ENCODE measurements at places on chromosomes 12 and 14.

- no peak for DNase-seq
Measured at GRCh38 chr14:102218688-102219087, 79.0 kb downstream of the WDR20 start.

DNA sequence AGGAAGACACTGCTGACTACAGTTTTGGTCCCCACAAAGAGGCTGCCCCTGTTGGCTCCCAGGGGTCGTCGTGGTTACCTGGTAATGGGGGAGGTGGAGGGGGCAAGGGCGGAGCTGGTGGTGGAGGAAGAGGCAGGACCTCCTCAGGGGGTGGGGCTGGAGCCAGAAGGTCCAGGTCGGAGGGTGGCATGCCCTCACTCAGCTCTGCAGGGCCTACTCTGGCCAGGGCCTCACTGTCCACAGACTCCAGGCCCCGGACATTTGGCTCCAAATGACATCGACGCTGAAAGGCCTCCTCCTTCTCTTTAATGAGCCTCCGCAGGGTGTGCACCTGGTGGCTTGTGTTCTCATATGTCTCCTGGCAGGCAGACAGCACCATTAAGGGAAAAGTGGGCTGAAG lies 28.5 kb downstream of the PRPF40B start:
- DNase-seq = no peak

GRCh38 chr12:130674676-130675075 lies 41.4 kb downstream of the RIMBP2 start:
- no peak for DNase-seq

DNA sequence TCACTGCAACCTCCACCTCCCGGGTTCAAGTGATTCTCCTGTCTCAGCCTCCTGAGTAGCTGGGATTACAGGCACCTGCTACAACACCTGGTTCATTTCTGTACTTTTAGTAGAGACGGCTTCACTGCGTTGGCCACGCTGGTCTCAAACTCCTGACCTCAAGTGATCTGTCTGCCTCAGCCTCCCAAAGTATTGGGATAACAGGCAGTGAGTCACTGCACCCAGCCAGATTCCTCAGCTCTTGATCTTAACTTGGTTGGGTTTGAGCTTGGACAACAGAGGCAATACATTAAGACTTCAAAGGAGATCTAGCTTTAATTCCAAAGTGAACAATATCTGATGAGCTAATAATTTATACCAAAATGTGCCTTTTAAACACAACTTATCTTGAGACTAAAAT lies 5.6 kb downstream of the DAZAP2 start:
- no peak for DNase-seq

GRCh38 chr12:4378772-4379171 lies 740 bp downstream of the FGF23 start:
- no peak for DNase-seq

DNA sequence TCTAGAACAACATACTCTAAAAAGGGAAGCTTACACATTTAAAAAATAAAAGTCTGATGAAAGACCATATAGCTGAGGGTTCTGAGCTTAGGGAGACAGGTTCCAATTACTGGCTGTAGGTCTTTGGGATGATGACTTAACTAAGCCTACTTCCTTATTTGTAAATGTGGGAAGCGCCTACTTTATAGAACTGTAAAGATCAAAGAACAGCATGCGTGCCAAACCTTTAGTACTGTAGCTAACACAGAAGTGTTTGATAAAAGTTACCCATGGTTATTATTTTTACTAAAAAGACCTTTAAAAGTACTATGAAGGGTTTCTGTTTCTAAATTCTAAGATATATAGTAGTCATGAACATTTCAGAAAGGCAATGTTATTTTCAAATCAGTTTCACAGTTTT lies 35.7 kb downstream of the STK38L start:
- DNase-seq = no peak

DNA sequence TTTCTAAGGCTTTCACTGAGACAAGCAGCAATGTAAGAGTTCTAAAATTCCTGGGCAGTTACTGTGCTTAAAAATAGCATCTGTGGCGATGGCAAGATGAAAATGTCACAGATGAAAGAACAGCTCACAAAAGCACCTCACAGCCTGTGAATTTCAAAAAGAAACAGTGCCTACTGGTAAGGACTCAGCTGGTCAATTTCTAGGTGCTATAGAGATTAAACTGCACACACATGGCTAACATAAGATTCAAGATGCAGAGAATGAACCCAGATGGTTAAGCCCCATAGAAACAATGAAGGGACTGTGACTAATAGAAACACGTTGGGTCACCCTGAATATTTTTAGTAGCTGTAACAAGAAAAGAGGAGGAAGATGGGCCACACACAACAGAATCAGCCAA lies 12.0 kb upstream of the IL26 start:
- DNase-seq = no peak

- DNase-seq = no peak
Measured at GRCh38 chr12:104863296-104863948, 94.7 kb downstream of the SLC41A2 start.

GRCh38 chr12:12559719-12560296 lies 2.9 kb downstream of the DUSP16 start:
- DNase-seq = no peak

GRCh38 chr12:67239061-67239460 lies 30.1 kb upstream of the CAND1 start:
- DNase-seq = no peak

DNA sequence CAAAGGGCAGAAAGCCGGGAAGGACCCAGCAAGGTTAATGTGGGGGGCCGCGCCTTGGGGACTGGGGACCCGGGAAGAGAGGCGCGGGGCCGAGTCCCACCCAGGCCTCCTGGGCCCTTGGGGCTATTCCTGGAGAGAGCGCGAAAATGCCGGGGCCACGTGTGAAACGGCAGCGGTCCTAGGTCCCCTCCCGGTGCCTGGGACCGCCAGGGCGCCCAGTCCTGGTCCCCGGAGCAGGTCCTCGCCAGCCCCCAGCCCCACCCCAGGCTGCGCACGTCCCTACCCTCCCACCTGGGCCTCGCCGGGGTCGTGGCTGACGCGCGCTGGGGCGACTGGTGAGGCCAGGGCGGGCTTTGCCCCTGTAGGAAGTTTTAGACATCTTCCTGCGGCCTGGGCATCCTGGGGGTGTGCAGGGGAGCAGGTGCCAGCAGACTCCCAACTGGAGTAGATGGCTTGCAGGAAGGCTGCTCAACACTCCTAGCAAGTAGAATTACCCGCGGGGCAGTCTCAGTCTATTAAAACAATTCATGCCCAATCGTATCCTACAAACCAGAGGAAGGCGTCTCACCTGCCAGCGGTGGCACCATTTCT lies 708 bp downstream of the FAR2 start:
- no peak for DNase-seq

- peak; percentile 65 for DNase-seq
Measured at GRCh38 chr14:104137297-104138097, 890 bp upstream of the KIF26A start.

- no peak for DNase-seq
Measured at GRCh38 chr14:67285876-67286452, 44.7 kb downstream of the PALS1 start.

GRCh38 chr12:25734529-25735180 lies 181.6 kb upstream of the LMNTD1 start:
- no peak for DNase-seq

- no peak for DNase-seq
Measured at GRCh38 chr12:132322206-132323132, 6.9 kb downstream of the GALNT9 start.

DNA sequence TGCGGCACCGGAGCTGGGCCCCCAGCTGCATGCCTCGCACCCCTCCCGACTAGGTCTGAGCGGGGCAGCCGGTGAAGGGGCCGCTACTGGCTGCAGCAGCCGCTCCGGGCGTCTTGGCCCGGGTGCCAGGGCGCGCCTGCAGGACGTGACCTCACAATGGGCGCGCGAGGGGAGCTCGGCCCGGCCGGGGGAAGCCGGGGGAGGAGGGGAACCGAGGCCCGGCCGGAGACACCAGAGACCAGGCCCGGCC lies 353 bp downstream of the BAG5 start:
- DNase-seq = no peak

GRCh38 chr12:131105736-131106348 lies 152.1 kb downstream of the ADGRD1 start:
- DNase-seq = peak; percentile 31

GRCh38 chr12:124909831-124910560 lies 4.5 kb downstream of the UBC start:
- no peak for DNase-seq

- DNase-seq = no peak
Measured at GRCh38 chr12:102955926-102956737, 1.3 kb upstream of the ASCL1 start.

GRCh38 chr12:54588110-54588889 lies at the start of gene PPP1R1A:
Gene PPP1R1A, minus strand, starts transcription at chr12:54588659. Its CDS starts 171 bp downstream, at chr12:54588488.
- no peak for DNase-seq

- DNase-seq = no peak
Measured at GRCh38 chr12:38291160-38291559, 25.4 kb upstream of the ALG10B start.

GRCh38 chr12:106136263-106136662 lies 2.5 kb downstream of the NUAK1 start:
- peak; percentile 78 for DNase-seq

- no peak for DNase-seq
Measured at GRCh38 chr12:42145197-42145549, 499 bp upstream of the GXYLT1 start.

- DNase-seq = no peak
Measured at GRCh38 chr12:111166779-111167540, 201.9 kb downstream of the PHETA1 start.

GRCh38 chr14:60106339-60106738 lies 14.6 kb downstream of the PCNX4 start:
- no peak for DNase-seq

GRCh38 chr14:76389841-76390240 lies 13.9 kb downstream of the ESRRB start:
- no peak for DNase-seq

- no peak for DNase-seq
Measured at GRCh38 chr12:127284021-127284420, 982.9 kb upstream of the TMEM132C start.

GRCh38 chr14:67680121-67680602 lies 5.7 kb upstream of the VTI1B start:
- DNase-seq = no peak

DNA sequence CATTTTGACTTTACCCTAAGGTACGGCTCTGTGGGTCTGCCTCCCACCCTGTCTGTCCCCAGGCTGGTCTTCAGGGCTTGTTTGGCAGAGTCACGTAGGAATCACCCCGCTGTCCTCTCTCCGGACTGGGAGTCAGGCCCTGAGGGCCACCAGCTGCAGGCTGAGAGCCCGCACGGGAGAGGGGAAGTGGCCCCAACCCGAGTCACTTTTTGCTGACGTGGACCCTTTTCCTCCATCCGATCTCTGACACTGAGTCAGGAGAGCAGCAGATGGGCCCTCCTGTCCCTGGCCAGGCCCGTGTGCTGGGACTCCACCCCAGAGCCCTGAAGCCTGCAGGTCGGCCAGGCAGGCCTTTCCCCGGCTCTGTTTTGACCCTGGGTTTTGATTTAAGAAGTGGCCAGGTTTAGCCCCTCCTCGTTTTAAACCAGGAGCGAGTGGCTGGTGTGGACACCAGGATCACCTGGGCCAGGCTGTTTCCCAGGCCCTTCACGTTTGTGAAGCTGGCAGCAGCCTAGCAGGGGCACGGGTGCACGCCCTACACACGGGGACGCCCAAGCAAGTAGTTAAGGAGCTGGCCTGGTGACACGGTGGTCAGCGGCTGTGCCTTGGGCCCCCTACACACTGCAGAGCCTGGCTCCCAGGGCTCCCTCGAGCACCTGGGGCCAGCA lies 12.5 kb upstream of the TEX22 start:
- no peak for DNase-seq

- no peak for DNase-seq
Measured at GRCh38 chr14:79415726-79416125, 795.6 kb downstream of the DIO2 start.

DNA sequence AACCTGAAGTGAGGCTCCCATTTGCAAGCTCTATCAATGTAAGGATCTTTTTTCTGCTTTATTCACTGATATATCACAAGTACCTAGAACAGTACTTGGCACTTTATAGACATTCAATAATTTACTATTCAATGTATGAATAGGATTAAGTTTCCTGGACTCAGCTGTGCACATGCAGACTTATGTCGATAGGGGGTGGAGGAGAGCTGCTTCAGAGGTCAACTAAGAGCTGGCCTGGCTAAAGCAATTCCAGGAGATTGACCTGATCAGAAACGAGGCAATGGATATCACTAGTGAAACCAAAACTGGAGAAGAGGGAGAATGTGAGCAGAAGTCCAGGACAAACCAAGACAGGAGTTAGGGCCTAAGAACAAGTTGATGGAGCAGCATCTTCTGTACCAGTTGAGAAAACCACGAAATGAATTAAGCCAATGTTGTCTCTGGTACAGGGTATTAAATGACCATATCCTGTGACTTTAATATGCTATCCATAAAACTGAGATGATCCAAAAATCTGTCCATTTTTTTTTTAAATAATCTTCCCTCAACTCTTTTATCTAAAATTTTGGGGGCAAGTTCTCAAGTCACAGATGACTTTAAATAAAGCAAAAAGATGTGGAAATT lies 169.2 kb downstream of the PIK3C2G start:
- no peak for DNase-seq

DNA sequence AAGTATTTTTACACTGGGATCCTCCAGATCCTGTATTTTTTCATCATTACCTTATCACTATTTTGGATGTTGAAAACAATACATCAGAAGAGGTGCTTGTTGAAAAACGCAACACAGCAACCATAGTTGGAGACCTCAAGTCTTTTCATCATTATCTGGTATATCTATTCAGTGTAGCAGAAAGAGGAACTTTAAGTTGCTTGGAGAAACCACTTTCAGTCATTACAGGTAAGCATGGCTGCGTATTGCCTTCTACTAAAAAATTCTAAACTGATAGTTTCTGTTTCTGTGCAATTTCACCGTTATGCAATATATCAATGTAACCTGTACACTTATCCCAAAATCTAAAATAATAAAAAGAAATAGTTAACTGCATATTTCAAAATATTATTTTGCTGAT lies 32.2 kb upstream of the PTPRQ start:
- no peak for DNase-seq

DNA sequence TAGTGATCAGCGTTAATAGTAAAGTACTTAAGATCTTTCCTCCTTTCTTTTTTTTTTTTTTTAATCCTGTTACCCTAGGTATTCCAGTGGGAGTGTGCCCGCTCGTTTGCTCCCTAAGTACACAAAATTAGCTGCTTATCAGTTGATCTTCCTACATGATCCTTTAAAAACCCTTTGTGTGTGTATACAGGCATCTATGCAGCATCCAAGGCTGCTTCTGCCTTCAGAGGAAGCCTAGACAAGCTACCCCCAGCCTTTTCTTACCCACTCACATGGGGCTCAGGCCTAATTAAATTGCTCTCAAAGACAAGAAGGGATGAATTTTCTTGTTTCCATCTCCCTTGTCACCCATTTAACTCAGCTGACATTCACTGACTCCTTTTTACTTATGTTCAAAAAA lies 343.4 kb upstream of the LMO3 start:
- no peak for DNase-seq

- DNase-seq = no peak
Measured at GRCh38 chr12:7107636-7108002, 1.4 kb downstream of the C1RL start.

- no peak for DNase-seq
Measured at GRCh38 chr14:30753452-30753851, 120.9 kb upstream of the COCH start.

- no peak for DNase-seq
Measured at GRCh38 chr14:84323978-84324377, 1206.0 kb upstream of the FLRT2 start.

- DNase-seq = no peak
Measured at GRCh38 chr14:51521764-51522163, 129.9 kb upstream of the FRMD6 start.

Data from stimulated activated CD4-positive, alpha-beta T cell treated with anti-CD3 and anti-CD28 coated beads, Interleukin-12 subunit alpha, Interleukin-12 subunit beta, amount 100 ng/mL, for 24 hours (primary cell).